ENCODE measurements at places on chromosomes 16 and 17. TPM values are rescaled to one million over a fixed set of nuclear protein-coding genes. Genes with fewer than 3 reads are reported as not detected.

The CNGB1 gene
- total RNA-seq, result 0.29 TPM

The SKAP1 gene
- total RNA-seq, result 5.4 TPM

The CSH2 gene
- not detected for total RNA-seq

The TBC1D3H gene
- total RNA-seq, result not detected

The TAC4 gene
- total RNA-seq, result not detected

The ASIC2 gene
- total RNA-seq, result 0.06 TPM

The CX3CL1 gene
- total RNA-seq, result 19.7 TPM

The UTS2R gene
- not detected for total RNA-seq

The TNFRSF17 gene
- total RNA-seq, result 0.46 TPM

The DCTPP1 gene
- 53.3 TPM for total RNA-seq

The RPH3AL gene
- 26.7 TPM for total RNA-seq

The ABCC11 gene
- total RNA-seq, result 0.81 TPM

The PSMC3IP gene
- 5.1 TPM for total RNA-seq

The FBXL16 gene
- total RNA-seq, result 0.78 TPM

The CTRB1 gene
- total RNA-seq, result 15.0 TPM

The FA2H gene
- 82.2 TPM for total RNA-seq

The GNGT2 gene
- total RNA-seq, result 3.4 TPM
